Ureter (tissue), 1 donor: ENCODE measurements at places on chromosomes 11 and 22. TPM values are rescaled to one million over a fixed set of nuclear protein-coding genes. Genes with fewer than 3 reads are reported as not detected.

LINC01488 gene
- not detected for total RNA-seq

CDC45 gene
- total RNA-seq = 1.1 TPM

NRXN2 gene
- 11.6 TPM for total RNA-seq

TBX10 gene
- total RNA-seq = not detected

ABCG4 gene
- total RNA-seq = 0.42 TPM

MS4A7 gene
- 33.2 TPM for total RNA-seq

TPH1 gene
- 1.7 TPM for total RNA-seq

ANKK1 gene
- 1.4 TPM for total RNA-seq

OR8D4 gene
- total RNA-seq = not detected

ST3GAL4 gene
- 46.4 TPM for total RNA-seq

OR4D5 gene
- total RNA-seq = not detected

KDM4D gene
- total RNA-seq = 1.2 TPM

PANX3 gene
- not detected for total RNA-seq

PRMT3 gene
- 26.5 TPM for total RNA-seq

OR10A2 gene
- not detected for total RNA-seq

SLC22A6 gene
- not detected for total RNA-seq

ARHGAP20 gene
- 6.5 TPM for total RNA-seq

APOL4 gene
- total RNA-seq = 34.4 TPM

CD3D gene
- total RNA-seq = 10.4 TPM

TSPAN32 gene
- 4.3 TPM for total RNA-seq

KCTD14 gene
- 7.6 TPM for total RNA-seq

OR2AT4 gene
- not detected for total RNA-seq

ACR gene
- total RNA-seq = 1.7 TPM

CENPM gene
- total RNA-seq = 1.2 TPM

ADAMTS15 gene
- 5.9 TPM for total RNA-seq

CEND1 gene
- total RNA-seq = 0.23 TPM

TMEM132A gene
- 8.0 TPM for total RNA-seq

MFRP gene
- total RNA-seq = not detected

APOA4 gene
- not detected for total RNA-seq

CASP5 gene
- not detected for total RNA-seq

APOBEC3B gene
- total RNA-seq = 1.5 TPM

BSCL2 gene
- total RNA-seq = 55.9 TPM

NFRKB gene
- 32.7 TPM for total RNA-seq

UBQLNL gene
- 1.4 TPM for total RNA-seq

SNX32 gene
- 2.6 TPM for total RNA-seq

UCP2 gene
- total RNA-seq = 269 TPM

APLNR gene
- 4.7 TPM for total RNA-seq

RBX1 gene
- total RNA-seq = 51.7 TPM

KCNE3 gene
- total RNA-seq = 5.9 TPM

CRYBB2 gene
- 0.47 TPM for total RNA-seq

KDELR3 gene
- total RNA-seq = 7.5 TPM

CHRDL2 gene
- total RNA-seq = 3.2 TPM

DBX1 gene
- not detected for total RNA-seq

HEPHL1 gene
- total RNA-seq = not detected

RIMBP3B gene
- total RNA-seq = not detected

C22orf15 gene
- total RNA-seq = 0.18 TPM

DTX4 gene
- total RNA-seq = 126 TPM

DDTL gene
- total RNA-seq = 6.6 TPM

SOX6 gene
- total RNA-seq = 6.4 TPM

CASP4 gene
- 70.6 TPM for total RNA-seq

SLC35F2 gene
- total RNA-seq = 8.0 TPM

PACSIN2 gene
- total RNA-seq = 78.5 TPM
